ENCODE measurements at places on chromosomes 7 and 10.

GRCh38 chr7:13386741-13387140, 602.7 kb downstream of the ETV1 start:
- no peak for DNase-seq

- no peak for DNase-seq
These were observed 12.2 kb downstream of the PPA1 start for GRCh38 chr10:70221030-70221429.

GRCh38 chr7:70808876-70809275, 323.1 kb upstream of the GALNT17 start:
- no peak for DNase-seq

- DNase-seq: no peak
These were observed 36.4 kb downstream of the ZRANB1 start for GRCh38 chr10:124978376-124978725.

DNA sequence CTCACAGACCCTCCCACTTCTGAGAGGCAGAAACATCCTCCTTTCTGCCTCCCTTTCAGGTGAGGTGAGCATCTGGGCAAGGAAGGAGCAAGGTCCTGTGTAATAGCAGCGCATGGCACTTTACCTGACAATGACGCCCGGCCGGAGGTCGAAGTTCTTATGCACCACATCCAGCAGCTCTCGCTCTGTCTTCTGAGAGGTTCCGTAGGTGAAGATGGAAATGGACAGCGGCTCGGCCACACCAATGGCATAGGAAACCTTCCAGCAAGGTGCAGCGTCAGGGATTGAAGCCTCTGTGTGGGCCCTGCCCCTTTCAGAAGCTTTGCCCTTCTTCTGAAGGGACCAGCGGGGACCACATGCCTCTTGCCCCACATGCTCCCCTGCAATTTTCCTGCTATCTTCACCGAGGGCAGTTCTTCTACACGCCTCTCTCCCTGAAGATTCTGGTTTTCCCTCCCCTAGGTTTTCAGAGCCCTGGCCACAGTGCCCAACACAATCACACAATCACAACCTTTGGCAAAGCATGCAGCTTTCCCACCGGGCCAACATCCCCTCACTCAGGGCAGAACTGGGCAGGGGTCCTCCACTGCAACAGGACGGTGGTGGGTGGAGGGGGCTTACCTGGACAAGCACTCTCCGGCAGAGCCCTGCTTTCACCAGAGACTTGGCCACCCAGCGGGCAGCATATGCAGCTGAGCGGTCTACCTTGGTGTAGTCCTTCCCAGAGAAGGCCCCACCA, 14.9 kb downstream of the MAT1A start:
- DNase-seq: no peak

DNA sequence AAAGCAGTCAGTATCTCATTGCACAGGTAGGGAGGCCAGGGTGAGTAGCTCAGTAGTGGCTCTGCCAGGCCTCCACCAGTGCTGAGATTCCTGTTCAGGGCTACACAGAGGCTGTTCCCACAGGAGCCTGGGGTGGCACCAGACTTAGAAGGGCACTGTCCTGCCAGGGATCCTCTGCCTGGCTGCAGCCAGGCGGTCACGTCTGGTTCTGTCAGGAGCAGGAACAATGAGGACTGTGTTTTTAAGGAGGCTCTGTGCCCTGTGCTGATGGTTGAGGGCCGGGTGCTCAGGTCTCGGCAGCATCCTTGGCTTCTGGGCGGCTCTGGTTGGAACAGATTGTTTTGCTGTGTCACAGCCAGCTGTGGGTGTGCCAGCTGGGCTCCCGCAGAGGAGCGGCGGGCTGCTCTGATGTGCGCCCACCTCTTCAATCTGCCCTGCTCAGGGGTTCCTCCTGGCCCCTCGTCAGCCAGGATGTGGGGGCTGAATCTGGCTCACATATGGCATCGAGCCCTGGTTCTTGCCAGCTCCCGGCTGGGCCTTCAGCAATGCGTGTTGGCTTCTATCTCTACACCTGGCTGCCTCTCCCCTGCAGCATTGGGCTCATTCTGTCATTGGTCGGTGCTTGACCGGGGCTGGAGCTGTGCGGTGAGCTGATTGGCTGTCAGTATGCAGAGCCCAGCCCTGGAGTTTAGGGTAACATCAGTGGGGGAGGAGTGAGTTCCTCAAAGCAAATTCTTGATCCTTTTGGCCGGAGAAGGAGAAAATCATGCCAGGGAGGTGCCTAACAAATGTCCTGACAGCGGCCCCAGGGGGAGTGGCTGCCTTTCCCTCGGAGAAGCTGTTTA, 41.2 kb downstream of the TACR2 start:
- DNase-seq: no peak

DNA sequence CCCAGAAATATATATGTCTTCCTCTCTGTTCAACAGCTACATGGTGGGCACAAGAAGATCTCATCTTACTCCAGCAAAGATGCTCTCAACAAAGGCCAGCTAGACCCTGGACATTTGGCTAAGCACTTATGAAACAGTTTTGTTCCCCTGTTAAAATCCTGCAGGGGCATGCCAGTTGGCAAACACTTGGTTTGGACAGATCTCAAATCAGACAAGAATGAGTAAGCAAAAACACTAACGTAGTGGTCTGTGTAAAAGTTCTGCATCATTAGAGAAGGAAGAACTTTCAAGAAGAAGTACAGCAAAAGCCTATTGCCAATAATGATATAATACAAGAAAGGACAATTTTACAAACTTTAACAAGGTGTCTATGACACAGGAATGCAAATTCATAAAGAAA, 125.6 kb downstream of the CALN1 start:
- no peak for DNase-seq

Measured in GM18507 (cell line).